ENCODE measurements at places on chromosomes 7 and 10. TPM values are rescaled to one million over a fixed set of nuclear protein-coding genes. Genes with fewer than 3 reads are reported as not detected.

Gene AKR1C8
- not detected for total RNA-seq

Gene CCDC172
- not detected for total RNA-seq

Gene IFIT1
- 19.4 TPM for total RNA-seq

Gene ALOX5
- total RNA-seq = 25.3 TPM

Gene CDH23
- total RNA-seq = 7.2 TPM

- H3K4me1 ChIP-seq = peaks cover 8% of the 10 kb centered on the region
- no peak overlapping the region for H3K4me3 ChIP-seq
- H3K36me3 ChIP-seq = no peaks in the 10 kb centered on the region
- DNase-seq = no peak
- no peak overlapping the region for H3K27ac ChIP-seq
- H3K27me3 ChIP-seq = no peaks in the 10 kb centered on the region
Measured at GRCh38 chr10:93762979-93763391, 5.2 kb downstream of the LGI1 start.

- H3K4me1 ChIP-seq = no peaks in the 10 kb centered on the region
- H3K27me3 ChIP-seq = no peaks in the 10 kb centered on the region
- H3K27ac ChIP-seq = no peak overlapping the region
- H3K36me3 ChIP-seq = no peaks in the 10 kb centered on the region
- no peak for DNase-seq
Measured at GRCh38 chr7:148391591-148391990, 199.0 kb upstream of the C7orf33 start.

GRCh38 chr10:51112013-51112412 lies 37.7 kb downstream of the PRKG1 start:
- no peaks in the 10 kb centered on the region for H3K4me1 ChIP-seq
- DNase-seq = no peak
- no peaks in the 10 kb centered on the region for H3K36me3 ChIP-seq
- no peaks in the 10 kb centered on the region for H3K27me3 ChIP-seq

DNA sequence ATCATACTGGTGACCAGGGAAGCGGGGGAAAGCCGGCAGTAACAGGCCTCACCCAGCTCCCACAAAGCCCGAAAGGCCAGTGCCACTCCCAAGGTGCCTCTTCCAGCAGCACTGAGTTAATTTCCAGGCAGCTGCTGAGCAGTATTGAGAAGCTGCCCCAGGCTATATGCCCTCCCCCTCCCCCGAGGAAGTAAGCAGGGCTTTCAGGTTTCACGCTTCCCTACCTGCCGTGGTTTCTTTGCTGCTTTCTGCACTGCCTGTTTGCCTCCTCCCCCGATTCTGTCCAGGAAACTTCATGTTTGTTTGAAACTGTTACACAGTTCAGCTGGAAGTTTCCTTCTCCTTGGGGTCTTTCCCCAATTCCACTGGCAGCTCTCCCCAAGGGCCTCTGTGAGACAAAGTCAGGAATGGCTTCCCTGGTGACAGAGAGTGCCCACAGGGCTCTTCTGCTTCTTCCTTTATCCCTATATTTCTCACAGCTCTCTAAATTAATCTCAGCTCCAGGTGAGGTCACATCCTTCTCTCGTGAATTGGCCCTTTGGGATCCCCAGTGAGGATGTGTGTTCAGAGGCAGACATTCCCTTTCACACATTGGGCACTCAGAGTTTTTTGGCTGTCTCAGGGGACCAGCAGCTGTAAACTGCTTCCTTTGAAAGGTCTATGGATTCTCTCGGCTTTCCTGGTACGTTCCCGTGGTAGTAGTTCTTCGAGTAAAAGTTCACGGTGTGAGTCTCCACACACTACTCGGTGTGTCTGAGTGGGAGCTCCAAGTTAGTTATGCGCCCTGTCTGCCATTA lies 19.4 kb downstream of the C1GALT1 start:
- DNase-seq = no peak
- no peak overlapping the region for H3K27ac ChIP-seq
- H3K36me3 ChIP-seq = no peaks in the 10 kb centered on the region
- no peak overlapping the region for H3K4me3 ChIP-seq
- no peaks in the 10 kb centered on the region for H3K4me1 ChIP-seq

DNA sequence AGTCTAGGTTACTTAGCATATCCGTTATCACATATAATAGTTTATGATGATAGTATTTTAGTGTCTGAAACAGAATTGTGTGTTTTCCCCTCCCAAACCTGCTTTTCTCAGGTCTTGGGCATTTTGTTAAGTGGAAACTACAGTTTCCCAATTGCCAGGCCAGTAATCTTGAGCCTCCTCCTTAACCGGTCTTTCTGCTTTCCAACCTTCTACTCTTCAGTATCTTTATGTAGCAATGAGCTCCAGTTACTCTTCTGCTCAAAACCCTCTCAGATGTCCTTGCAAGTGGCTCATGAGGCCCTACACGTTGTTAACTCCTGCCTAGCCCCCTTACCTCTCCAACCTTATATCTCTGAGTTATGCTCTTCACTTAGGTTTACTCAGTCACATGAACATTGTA lies 22.0 kb downstream of the WAC start:
- H3K36me3 ChIP-seq = peaks cover 10% of the 10 kb centered on the region
- H3K27me3 ChIP-seq = no peaks in the 10 kb centered on the region
- no peak overlapping the region for H3K27ac ChIP-seq
- H3K4me3 ChIP-seq = no peak overlapping the region

GRCh38 chr7:22183522-22184280 lies 173.3 kb downstream of the RAPGEF5 start:
- no peaks in the 10 kb centered on the region for H3K27me3 ChIP-seq
- DNase-seq = no peak
- no peaks in the 10 kb centered on the region for H3K4me1 ChIP-seq
- H3K36me3 ChIP-seq = no peaks in the 10 kb centered on the region
- H3K4me3 ChIP-seq = no peak overlapping the region

- H3K4me3 ChIP-seq = no peak overlapping the region
- no peaks in the 10 kb centered on the region for H3K36me3 ChIP-seq
- DNase-seq = no peak
- H3K27ac ChIP-seq = no peak overlapping the region
- H3K27me3 ChIP-seq = no peaks in the 10 kb centered on the region
Measured at GRCh38 chr7:49850921-49851613, 77.6 kb downstream of the VWC2 start.

DNA sequence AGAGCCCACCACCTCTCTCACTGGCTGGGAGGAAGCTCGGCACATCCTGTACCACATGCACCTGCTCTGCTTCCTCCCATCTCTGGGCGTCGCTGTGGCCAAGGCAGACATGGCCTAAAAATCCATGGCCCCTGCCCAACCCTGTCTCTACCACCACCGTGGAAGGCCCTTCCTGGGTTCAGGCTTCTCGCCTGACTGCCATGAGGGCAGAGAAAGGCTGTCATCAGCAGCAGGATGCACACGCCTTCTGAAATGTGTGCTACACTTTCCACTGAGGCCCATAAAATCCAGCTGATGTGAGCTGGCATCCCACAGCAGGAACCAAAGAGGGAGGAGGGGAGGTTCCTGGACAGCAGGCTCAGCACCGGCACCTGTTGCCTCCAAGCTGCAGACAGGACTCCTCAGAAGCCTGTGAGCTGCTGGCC lies 93.4 kb downstream of the PTPRN2 start:
- H3K36me3 ChIP-seq = no peaks in the 10 kb centered on the region
- H3K4me3 ChIP-seq = no peak overlapping the region
- H3K27ac ChIP-seq = no peak overlapping the region
- peaks cover 9% of the 10 kb centered on the region for H3K27me3 ChIP-seq

- no peak for DNase-seq
- H3K4me1 ChIP-seq = no peaks in the 10 kb centered on the region
- no peak overlapping the region for H3K4me3 ChIP-seq
- H3K36me3 ChIP-seq = no peaks in the 10 kb centered on the region
- no peaks in the 10 kb centered on the region for H3K27me3 ChIP-seq
- no peak overlapping the region for H3K27ac ChIP-seq
Measured at GRCh38 chr10:78196964-78197363, 163.3 kb downstream of the RPS24 start.

DNA sequence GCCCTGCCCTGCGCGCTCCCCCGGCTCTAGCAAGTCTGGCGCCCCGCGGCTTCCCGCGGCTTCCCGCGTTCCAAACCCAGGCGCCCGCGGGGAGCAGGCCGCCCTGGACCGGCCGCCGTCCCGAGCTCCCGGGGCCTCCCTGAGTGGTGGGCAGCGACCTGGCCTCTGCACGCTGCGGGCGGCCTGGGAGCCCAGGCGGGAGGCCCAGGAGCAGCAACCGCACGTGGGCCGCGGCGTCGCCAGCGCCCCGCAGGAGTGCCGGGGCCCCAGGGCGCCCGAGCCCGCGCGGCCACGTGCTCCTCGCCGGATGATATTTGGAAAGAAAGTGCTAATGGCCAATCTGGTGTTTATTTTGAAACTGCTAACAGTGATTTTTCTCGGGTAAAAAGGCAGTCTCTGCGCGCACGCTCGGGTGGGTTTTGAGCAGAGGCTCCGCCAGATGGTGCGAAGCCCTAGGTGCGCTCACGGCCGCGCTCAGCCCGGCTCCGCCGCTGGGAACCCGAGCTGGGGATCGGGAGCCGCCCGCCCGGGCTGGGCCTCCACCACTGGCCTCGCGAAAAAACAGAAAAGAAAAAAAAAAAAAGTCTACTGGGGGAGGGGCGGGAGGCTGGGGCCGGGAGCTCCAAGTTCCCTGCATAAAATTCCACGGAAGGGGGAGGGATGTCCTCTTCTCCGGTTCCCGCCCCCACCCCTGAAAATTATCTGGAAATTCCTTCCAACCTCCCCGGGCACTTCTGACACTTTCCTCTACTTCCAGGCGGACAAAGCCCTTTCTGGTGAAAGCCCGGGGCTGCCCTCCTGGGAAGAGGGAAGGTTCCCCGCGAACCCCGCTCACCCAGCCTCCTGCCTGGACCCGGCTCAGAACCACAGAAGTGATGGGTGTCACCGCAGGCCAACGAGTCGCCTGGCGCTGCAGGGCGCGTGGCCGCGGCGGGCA lies 4.3 kb downstream of the EBF3 start:
- DNase-seq = peak; percentile 53
- peaks cover 62% of the 10 kb centered on the region for H3K27me3 ChIP-seq
- H3K36me3 ChIP-seq = no peaks in the 10 kb centered on the region
- no peak overlapping the region for H3K27ac ChIP-seq
- no peak overlapping the region for H3K4me3 ChIP-seq
- peaks cover 42% of the 10 kb centered on the region for H3K4me1 ChIP-seq

DNA sequence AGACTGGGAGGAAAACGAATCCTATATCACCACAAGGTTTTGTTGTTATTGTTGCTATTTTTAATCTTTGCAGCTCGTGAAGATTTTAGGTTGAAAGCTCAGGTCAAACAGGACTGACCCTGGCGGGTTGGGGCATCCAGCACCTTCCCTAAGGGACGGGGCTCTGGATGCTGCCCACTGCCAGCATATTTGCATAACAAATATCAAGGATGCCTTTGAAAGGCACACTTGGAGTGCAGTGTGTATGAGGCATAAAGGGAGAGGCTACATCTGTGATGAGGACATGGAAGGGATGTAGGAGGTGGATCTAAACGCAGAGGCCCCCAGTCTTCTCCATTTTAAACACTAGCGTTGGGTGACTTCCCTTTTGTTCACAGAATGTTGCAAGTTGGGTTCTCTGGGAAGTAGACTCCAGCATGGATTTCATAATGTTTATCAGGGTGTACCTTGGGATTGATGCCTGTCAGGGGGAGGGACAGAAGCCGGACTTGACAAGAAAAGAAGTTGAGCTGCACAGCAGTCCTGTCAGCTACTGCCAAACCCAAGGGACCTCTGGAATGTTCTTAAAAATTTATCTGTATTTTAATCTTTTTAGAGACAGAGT lies 181.1 kb upstream of the IMMP2L start:
- no peaks in the 10 kb centered on the region for H3K27me3 ChIP-seq
- DNase-seq = no peak
- H3K4me3 ChIP-seq = no peak overlapping the region
- H3K27ac ChIP-seq = no peak overlapping the region
- no peaks in the 10 kb centered on the region for H3K4me1 ChIP-seq
- H3K36me3 ChIP-seq = no peaks in the 10 kb centered on the region

GRCh38 chr7:28130277-28130676 lies 50.3 kb downstream of the JAZF1 start:
- peak; percentile 83 for DNase-seq
- H3K36me3 ChIP-seq = no peaks in the 10 kb centered on the region
- H3K27me3 ChIP-seq = no peaks in the 10 kb centered on the region
- no peak overlapping the region for H3K4me3 ChIP-seq
- no peaks in the 10 kb centered on the region for H3K4me1 ChIP-seq
- peak overlapping the region; percentile 75 for H3K27ac ChIP-seq

GRCh38 chr7:134459981-134460380 lies 1.1 kb upstream of the AKR1B1 start:
- no peaks in the 10 kb centered on the region for H3K36me3 ChIP-seq
- H3K27ac ChIP-seq = no peak overlapping the region
- no peak for DNase-seq
- no peaks in the 10 kb centered on the region for H3K27me3 ChIP-seq
- no peak overlapping the region for H3K4me3 ChIP-seq

DNA sequence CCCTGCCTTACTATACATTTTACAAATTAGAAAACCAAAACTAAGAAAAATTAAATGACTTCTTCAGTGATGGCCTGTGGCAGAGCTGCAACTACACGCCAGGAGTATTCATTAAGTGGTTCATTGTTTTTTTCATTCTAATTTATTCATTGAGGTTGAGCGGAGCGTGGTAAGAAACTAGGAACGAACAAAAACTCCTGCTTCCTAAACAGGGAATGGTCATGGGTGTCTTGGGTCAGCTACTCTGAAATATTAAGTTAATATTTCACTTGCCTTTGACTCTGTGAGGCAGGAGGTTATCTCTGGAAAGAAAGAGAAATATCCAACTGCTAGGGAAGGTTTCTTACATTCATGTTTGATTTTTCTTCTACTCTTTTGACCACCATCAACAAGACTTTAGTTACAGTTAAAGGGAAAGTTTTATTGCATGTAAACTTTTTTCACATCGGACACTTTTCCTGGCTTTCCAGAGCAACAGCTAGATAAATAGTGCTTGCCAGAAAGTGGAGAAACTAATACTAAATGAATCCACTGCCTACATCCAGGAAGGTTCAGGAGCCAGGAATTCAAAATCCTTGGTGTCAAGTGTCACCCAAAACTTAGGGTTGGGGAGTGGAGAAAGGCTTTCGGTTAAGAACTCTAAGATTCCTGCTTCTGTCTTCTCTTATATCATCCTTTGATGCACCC lies 896 bp upstream of the GNG11 start:
- H3K27me3 ChIP-seq = no peaks in the 10 kb centered on the region
- peaks cover 11% of the 10 kb centered on the region for H3K4me1 ChIP-seq
- H3K36me3 ChIP-seq = no peaks in the 10 kb centered on the region
- H3K4me3 ChIP-seq = peak overlapping the region; percentile 74
- H3K27ac ChIP-seq = peak overlapping the region; percentile 85

GRCh38 chr10:69803809-69804208 lies 2.1 kb downstream of the COL13A1 start:
- H3K4me1 ChIP-seq = peaks cover 21% of the 10 kb centered on the region
- no peaks in the 10 kb centered on the region for H3K36me3 ChIP-seq
- DNase-seq = no peak
- H3K4me3 ChIP-seq = peak overlapping the region; percentile 47
- H3K27me3 ChIP-seq = no peaks in the 10 kb centered on the region

GRCh38 chr10:26628395-26628794 lies 69.1 kb upstream of the PDSS1 start:
- no peaks in the 10 kb centered on the region for H3K27me3 ChIP-seq
- H3K4me3 ChIP-seq = no peak overlapping the region
- no peaks in the 10 kb centered on the region for H3K36me3 ChIP-seq
- H3K27ac ChIP-seq = no peak overlapping the region
- H3K4me1 ChIP-seq = no peaks in the 10 kb centered on the region
- DNase-seq = no peak

- no peaks in the 10 kb centered on the region for H3K36me3 ChIP-seq
- no peaks in the 10 kb centered on the region for H3K27me3 ChIP-seq
- no peak overlapping the region for H3K27ac ChIP-seq
- no peaks in the 10 kb centered on the region for H3K4me1 ChIP-seq
- DNase-seq = no peak
Measured at GRCh38 chr10:108850138-108850854, 1073.0 kb downstream of the XPNPEP1 start.

- peaks cover 8% of the 10 kb centered on the region for H3K4me1 ChIP-seq
- DNase-seq = no peak
- H3K27me3 ChIP-seq = no peaks in the 10 kb centered on the region
Measured at GRCh38 chr7:7675686-7676085, 35.1 kb downstream of the UMAD1 start.

Data from sigmoid colon (tissue), 7 donors.